ENCODE measurements at places on chromosomes 6 and 20. TPM values are rescaled to one million over a fixed set of nuclear protein-coding genes. Genes with fewer than 3 reads are reported as not detected.

GRCh38 chr6:31405996-31406395, 2.6 kb downstream of the MICA start:
- H3K36me3 ChIP-seq: peaks cover 8% of the 10 kb centered on the region
- H3K27ac ChIP-seq: no peak overlapping the region
- peaks cover 48% of the 10 kb centered on the region for H3K4me1 ChIP-seq

GRCh38 chr20:32040142-32040953, 11.7 kb upstream of the HCK start:
- H3K4me3 ChIP-seq: no peak overlapping the region
- no peaks in the 10 kb centered on the region for H3K36me3 ChIP-seq
- H3K27me3 ChIP-seq: peaks cover 7% of the 10 kb centered on the region

DNA sequence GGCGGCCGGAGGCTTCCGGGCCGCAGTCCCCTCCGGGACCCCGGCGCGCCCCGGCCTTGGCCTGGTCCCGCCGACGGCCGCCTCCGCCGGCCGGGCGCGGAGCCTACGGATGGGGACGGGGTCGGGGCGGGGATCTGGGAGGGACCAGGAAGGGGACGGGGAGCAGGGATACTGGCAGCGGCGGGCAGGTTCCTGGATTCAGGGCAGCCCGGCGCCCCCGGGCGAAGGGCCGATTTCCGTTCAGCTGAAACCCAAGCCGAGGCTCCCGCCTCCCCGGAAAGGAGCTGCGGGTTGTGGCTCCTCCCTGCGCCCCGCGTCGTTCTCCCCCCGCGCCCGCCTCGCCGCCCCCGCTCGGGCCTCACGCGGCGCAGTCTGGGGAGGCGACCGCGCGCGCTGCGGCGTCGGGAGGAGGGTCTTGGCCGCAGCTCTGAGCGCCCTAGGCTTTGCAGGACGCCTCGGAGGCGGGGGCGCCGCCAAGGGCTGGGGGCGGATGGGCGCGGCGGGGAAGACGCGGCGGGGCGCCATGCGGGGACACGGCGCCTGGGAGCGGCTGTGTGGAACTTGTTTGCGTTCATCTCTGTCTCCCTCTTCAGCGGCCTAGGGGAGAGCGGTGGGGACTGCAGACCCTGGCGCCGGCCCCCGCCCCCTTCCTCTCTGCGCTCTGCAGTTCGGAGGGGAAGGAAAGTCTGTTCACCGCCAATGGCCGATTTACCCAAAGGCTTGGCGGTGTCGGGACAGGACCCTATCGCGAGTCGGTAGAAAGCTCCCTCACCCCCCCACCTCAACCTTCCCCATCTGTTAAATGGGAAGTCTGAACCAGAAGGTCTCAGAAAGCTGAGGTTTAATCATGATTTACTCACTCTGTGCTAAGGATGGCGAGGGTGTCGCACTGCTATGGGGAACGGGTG, 22.7 kb upstream of the TMEM181 start:
- DNase-seq: no peak
- peak overlapping the region; percentile 29 for H3K4me3 ChIP-seq
- H3K27ac ChIP-seq: no peak overlapping the region
- no peaks in the 10 kb centered on the region for H3K36me3 ChIP-seq

DNA sequence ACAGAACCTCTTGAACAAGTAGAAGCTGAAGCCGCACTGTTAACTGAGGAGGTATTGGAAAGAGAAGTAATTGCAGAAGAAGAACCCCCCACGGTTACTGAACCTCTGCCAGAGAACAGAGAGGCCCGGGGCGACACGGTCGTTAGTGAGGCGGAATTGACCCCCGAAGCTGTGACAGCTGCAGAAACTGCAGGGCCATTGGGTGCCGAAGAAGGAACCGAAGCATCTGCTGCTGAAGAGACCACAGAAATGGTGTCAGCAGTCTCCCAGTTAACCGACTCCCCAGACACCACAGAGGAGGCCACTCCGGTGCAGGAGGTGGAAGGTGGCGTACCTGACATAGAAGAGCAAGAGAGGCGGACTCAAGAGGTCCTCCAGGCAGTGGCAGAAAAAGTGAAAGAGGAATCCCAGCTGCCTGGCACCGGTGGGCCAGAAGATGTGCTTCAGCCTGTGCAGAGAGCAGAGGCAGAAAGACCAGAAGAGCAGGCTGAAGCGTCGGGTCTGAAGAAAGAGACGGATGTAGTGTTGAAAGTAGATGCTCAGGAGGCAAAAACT, 40.1 kb downstream of the ZBTB2 start:
- no peaks in the 10 kb centered on the region for H3K4me1 ChIP-seq
- H3K4me3 ChIP-seq: no peak overlapping the region
- DNase-seq: no peak
- H3K27ac ChIP-seq: no peak overlapping the region

- peaks cover 2% of the 10 kb centered on the region for H3K4me1 ChIP-seq
- peaks cover 78% of the 10 kb centered on the region for H3K27me3 ChIP-seq
- H3K27ac ChIP-seq: no peak overlapping the region
- DNase-seq: no peak
Measured at GRCh38 chr20:63177785-63178445, 38.0 kb downstream of the YTHDF1 start.

DNA sequence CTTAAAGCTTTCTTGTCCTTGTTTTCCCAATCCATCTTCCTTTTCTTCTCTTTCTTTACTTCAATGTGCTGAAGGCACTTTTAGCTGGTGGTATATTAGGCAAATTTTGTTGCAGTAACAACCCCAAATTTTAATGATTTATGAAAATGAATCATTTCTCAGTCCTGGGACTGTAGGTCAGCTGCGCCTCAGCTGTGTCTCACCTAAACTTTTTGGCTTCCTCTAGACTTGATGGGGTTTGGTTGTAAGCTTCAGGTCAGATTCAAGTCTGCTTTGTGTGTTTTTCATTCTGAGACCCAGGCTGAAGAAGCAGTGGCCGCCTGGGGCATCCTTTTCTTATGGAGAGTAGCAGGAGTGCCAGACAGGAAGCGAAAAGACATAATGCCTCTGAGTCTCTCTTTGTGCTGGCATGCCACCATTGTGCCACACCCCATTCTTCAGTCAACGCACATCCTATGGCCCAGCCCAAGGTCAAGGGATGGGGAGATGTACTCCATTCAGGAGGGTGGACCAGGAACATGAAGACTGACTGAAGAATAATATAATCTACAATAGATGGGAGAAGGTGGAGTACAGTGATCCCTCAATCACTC, 28.9 kb upstream of the CD83 start:
- no peak overlapping the region for H3K27ac ChIP-seq
- H3K36me3 ChIP-seq: no peaks in the 10 kb centered on the region
- peaks cover 22% of the 10 kb centered on the region for H3K4me1 ChIP-seq
- no peak for DNase-seq

DNA sequence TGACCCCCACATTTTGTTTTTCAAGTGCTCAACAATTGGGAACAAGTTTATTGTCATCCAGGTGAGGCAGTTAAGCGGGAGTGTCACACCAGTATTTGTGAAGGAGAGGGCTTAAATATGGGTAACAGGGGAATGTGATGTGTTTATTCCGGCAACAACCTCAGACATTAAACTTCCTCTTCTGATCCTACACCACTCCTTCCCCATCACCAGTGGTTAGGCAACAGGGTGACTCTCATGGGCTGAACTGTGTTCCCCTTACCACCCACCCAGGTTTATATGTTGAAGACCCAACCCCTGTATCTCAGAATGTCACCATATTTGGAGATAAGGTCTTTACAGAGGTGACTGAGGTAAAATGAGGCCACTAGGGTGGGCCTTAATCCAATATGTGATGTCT, 52.1 kb upstream of the RNF182 start:
- H3K36me3 ChIP-seq: no peaks in the 10 kb centered on the region
- no peak for DNase-seq
- no peak overlapping the region for H3K27ac ChIP-seq
- peaks cover 13% of the 10 kb centered on the region for H3K4me1 ChIP-seq

The MAP3K4 gene
- polyA plus RNA-seq: 9.0 TPM

DNA sequence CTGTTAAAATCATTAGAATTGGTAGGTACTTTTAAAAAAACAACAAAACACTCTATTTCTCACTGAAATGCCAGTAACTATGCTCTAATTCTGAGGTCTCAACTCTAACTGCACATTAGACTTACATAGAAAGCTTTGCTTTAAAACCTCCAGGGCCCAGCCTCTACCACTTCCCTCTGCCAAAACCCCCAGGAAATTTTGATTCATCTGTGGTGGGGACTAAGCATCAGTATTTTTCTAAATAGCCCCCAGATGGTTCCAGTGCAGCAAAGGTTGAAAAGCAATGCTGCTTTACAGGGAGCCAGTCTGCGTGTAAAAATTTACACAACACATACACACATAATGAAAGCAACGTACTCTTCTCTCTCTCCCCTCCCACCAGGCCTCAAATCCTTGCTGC, 3.8 kb downstream of the TBC1D32 start:
- no peak overlapping the region for H3K4me3 ChIP-seq
- DNase-seq: no peak
- H3K4me1 ChIP-seq: peaks cover 6% of the 10 kb centered on the region

GRCh38 chr6:28747083-28747630, 176.6 kb downstream of the TRIM27 start:
- no peaks in the 10 kb centered on the region for H3K36me3 ChIP-seq
- H3K27me3 ChIP-seq: peaks cover 10% of the 10 kb centered on the region
- H3K27ac ChIP-seq: no peak overlapping the region
- peaks cover 11% of the 10 kb centered on the region for H3K4me1 ChIP-seq
- no peak for DNase-seq

The HUS1B gene
- 0.12 TPM for polyA plus RNA-seq

The OR2H2 gene
- polyA plus RNA-seq: not detected

The HIVEP2 gene
- 6.5 TPM for polyA plus RNA-seq

GRCh38 chr6:163950159-163950558, 535.6 kb downstream of the QKI start:
- H3K27me3 ChIP-seq: no peaks in the 10 kb centered on the region
- peaks cover 11% of the 10 kb centered on the region for H3K4me1 ChIP-seq
- no peak overlapping the region for H3K4me3 ChIP-seq
- no peak for DNase-seq
- no peak overlapping the region for H3K27ac ChIP-seq
